ENCODE measurements at places on chromosomes 4 and X.

- no peaks in the 10 kb centered on the region for H3K4me1 ChIP-seq
- no peaks in the 10 kb centered on the region for H3K36me3 ChIP-seq
- H3K4me3 ChIP-seq = no peak overlapping the region
- no peak overlapping the region for H3K27ac ChIP-seq
Measured at GRCh38 chr4:6024313-6024960, 6.2 kb upstream of the C4orf50 start.

- H3K36me3 ChIP-seq = no peaks in the 10 kb centered on the region
- peak; percentile 86 for DNase-seq
- H3K27ac ChIP-seq = peak overlapping the region; percentile 63
- H3K27me3 ChIP-seq = no peaks in the 10 kb centered on the region
- peaks cover 7% of the 10 kb centered on the region for H3K4me1 ChIP-seq
Measured at GRCh38 chrX:129996120-129996519, 13.7 kb downstream of the BCORL1 start.

GRCh38 chr4:173288296-173288695, 45.9 kb downstream of the HMGB2 start:
- H3K27ac ChIP-seq = no peak overlapping the region
- H3K36me3 ChIP-seq = no peaks in the 10 kb centered on the region
- no peak overlapping the region for H3K4me3 ChIP-seq
- no peaks in the 10 kb centered on the region for H3K27me3 ChIP-seq
- H3K4me1 ChIP-seq = no peaks in the 10 kb centered on the region

GRCh38 chrX:1006156-1006730, 206.2 kb downstream of the CRLF2 start:
- no peak overlapping the region for H3K27ac ChIP-seq
- H3K27me3 ChIP-seq = no peaks in the 10 kb centered on the region
- no peak for DNase-seq
- no peaks in the 10 kb centered on the region for H3K36me3 ChIP-seq

DNA sequence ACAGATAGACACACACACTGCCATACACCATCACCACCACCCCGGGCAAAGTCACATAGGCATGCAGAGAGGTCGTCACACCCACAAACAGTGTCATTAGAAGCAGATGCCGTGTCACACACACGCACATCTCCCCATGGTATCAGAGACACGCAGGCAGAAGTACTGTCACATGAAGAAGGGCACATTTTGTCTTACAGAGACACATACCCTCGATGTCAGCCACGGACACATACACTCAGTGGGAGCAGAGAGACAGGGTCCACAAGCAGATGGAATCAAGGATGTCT, 3.3 kb downstream of the NALF2 start:
- H3K27me3 ChIP-seq = no peaks in the 10 kb centered on the region
- no peaks in the 10 kb centered on the region for H3K36me3 ChIP-seq
- no peaks in the 10 kb centered on the region for H3K4me1 ChIP-seq

GRCh38 chr4:7877176-7877575, 62.5 kb downstream of the AFAP1 start:
- peaks cover 72% of the 10 kb centered on the region for H3K4me1 ChIP-seq
- peak overlapping the region; percentile 35 for H3K27ac ChIP-seq
- H3K4me3 ChIP-seq = no peak overlapping the region
- DNase-seq = no peak

GRCh38 chr4:159308566-159309340, 205.9 kb downstream of the RAPGEF2 start:
- H3K27ac ChIP-seq = peak overlapping the region; percentile 70
- no peaks in the 10 kb centered on the region for H3K27me3 ChIP-seq
- H3K4me3 ChIP-seq = peak overlapping the region; percentile 45
- H3K36me3 ChIP-seq = no peaks in the 10 kb centered on the region
